Immature natural killer cell (primary cell): ENCODE measurements at places on chromosomes 7 and 10. TPM values are rescaled to one million over a fixed set of nuclear protein-coding genes. Genes with fewer than 3 reads are reported as not detected.
A peak's percentile ranks its signal among the peaks of the same experiment; 100 is the strongest.

Gene RAPGEF5
- polyA plus RNA-seq = 0.11 TPM

Gene CRYGN
- not detected for polyA plus RNA-seq

Gene HK1
- polyA plus RNA-seq = 72.2 TPM

Gene GPR37
- not detected for polyA plus RNA-seq

DNA sequence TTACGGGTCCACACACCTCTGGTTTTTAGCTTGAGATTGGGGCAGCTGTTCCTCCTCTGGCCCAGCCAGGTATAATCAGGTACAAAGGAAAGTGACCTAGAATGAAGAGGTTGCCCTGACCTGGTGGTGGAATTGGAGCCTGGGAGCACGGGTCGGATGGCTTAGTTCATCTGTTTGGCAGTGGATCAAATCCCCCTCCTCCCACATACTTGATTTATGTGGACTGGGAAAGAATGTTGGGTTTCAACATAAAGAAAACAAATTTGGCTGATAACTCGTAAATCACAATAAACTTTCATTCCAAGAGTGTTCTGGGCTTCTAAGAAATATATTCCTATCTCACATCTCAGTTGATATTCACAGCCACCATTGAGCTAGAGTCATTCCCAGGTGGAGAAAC lies 186.8 kb downstream of the CUX1 start:
- no peak overlapping the region for H3K4me3 ChIP-seq
- no peaks in the 10 kb centered on the region for H3K36me3 ChIP-seq
- H3K27ac ChIP-seq = peak overlapping the region; percentile 51
- H3K4me1 ChIP-seq = peaks cover 4% of the 10 kb centered on the region

GRCh38 chr7:44102846-44103565 lies 1.1 kb upstream of the AEBP1 start:
- H3K27ac ChIP-seq = peak overlapping the region; percentile 40
- H3K4me3 ChIP-seq = peak overlapping the region; percentile 61
- no peak for DNase-seq
- H3K4me1 ChIP-seq = peaks cover 12% of the 10 kb centered on the region
- peaks cover 11% of the 10 kb centered on the region for H3K27me3 ChIP-seq

GRCh38 chr10:88026031-88026430 lies 162.6 kb downstream of the PTEN start:
- no peak overlapping the region for H3K4me3 ChIP-seq
- no peaks in the 10 kb centered on the region for H3K36me3 ChIP-seq
- H3K27ac ChIP-seq = no peak overlapping the region
- H3K27me3 ChIP-seq = no peaks in the 10 kb centered on the region
- no peak for DNase-seq
- H3K4me1 ChIP-seq = peaks cover 29% of the 10 kb centered on the region

GRCh38 chr10:95920798-95921426 lies 13.1 kb downstream of the CC2D2B start:
- no peak overlapping the region for H3K4me3 ChIP-seq
- no peaks in the 10 kb centered on the region for H3K27me3 ChIP-seq
- H3K4me1 ChIP-seq = no peaks in the 10 kb centered on the region

Gene LDB1
- polyA plus RNA-seq = 24.8 TPM

DNA sequence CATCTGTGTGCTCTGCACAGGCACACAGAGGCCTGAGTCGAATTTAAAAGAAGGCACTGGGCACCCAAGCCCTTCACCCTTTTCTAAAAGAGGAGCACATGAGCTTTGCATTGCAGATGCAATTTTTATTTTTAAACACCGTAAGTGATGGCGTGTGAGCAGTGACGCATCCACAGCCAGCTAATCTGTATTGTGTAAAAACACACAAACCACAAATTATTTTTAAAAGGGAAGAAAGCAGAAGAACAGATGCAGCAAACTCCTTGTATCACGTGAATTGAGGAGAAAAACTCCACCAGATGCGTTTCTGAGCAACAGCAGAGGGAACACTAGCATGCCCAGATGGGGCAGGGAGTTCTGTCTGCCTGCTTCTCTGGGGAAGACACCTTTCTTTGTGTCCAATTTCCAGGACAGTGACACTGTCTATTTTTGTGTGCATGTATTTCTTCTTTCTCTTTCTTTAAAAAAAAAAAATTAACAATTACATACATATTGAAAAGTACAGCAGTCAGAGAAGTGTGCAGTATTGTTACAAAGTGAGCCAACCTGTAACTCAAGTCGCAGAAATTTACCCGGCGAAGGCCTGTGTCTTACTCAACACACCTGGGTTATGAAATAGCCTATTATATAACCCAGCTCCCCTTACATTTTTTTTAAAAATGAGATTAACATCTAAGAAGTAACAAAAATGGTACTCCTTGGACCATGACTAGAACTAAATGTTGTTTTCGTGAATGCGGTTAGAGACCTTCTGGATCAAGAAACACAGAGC lies 39.2 kb downstream of the EEPD1 start:
- DNase-seq = no peak
- H3K36me3 ChIP-seq = no peaks in the 10 kb centered on the region
- no peak overlapping the region for H3K4me3 ChIP-seq

DNA sequence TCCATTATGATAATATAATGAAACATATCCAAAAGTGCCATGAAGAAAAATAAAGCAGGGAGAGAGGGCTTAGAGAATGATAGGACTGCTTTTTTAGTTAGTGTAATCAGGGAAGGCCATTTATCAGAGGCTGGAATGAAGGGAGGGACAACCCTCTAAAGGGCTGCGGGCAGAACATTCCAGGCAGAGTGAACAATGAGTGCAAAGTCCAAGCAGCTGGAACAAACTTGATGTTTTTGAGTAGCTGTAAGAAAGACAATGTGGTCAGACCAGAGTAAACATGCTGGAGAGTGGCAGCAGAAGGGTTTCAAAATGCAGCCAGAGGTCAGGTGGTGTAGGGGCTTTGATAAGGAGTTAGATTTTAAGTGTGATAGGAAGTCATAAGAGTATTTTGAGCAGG lies 65.6 kb upstream of the CCDC6 start:
- H3K4me3 ChIP-seq = no peak overlapping the region
- no peaks in the 10 kb centered on the region for H3K36me3 ChIP-seq
- no peak overlapping the region for H3K27ac ChIP-seq
- H3K4me1 ChIP-seq = no peaks in the 10 kb centered on the region
- H3K27me3 ChIP-seq = no peaks in the 10 kb centered on the region

Gene OR2A12
- not detected for polyA plus RNA-seq
